ENCODE measurements at places on chromosomes 1 and 21. TPM values are rescaled to one million over a fixed set of nuclear protein-coding genes. Genes with fewer than 3 reads are reported as not detected.

DNA sequence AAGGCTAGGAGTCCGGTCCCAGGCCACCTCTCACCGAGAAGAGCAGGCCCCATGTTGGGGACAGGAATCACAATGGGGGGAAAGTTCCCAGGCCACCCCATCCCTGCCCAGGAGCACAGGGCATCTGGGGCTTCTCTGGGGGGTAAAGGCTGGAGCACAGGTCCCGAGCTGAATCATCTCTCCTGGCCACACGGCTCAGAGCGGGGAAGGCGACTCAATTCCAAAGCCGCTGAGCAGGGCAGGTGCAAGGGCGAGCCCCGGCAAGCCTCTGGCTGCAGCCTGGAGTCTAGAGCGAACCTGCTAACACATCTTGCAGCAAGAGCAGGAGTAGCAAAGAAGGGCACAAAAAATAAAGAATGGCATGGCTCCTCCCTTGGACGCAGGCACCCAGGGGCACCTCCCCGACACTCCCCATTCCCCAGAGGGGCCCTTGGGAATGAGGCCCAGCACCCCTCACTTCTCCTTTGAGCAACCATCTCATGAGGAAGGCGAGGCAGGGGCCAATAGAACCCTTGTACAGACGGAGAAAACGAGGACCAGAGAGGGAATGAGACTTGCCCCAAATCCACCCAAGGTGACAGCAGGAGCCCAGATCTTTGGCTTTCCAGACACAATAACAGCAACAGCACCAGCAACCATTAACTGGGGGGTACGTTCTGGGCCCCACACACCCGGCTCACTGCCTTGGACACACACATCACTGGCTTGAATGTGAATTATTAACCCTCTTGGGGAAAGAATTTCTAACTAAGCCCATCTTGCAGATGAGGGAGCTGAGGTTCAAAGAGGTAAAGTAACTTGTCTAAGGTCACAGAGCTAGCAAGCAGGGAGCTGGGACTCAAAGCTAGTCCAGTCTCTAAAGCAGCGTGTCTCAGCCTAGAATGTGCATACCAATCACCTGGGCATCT, 20.7 kb upstream of the ALDH4A1 start:
- DNase-seq = no peak

GRCh38 chr1:87437663-87438295, 109.1 kb downstream of the LMO4 start:
- no peak for DNase-seq

DNA sequence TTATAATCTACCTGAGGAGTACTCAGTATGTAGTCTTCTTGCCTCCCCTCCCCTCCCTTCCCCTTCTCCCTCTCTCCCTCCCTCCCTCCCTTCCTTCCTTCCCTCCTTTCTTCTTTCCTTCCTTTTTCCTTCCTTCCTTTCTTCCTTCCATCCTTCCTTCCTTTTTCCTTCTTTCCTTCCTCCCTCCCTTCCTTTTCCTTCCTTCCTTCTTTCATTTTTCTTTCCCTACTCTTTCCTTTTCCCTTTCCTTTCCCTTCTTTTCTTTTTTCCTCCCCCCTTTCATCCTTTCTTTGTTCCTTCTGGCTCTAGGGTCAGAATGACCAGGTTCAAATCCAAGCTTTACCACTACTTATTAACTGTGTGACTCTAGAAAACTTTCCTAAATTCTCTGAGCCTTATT, 48.5 kb upstream of the HAO2 start:
- DNase-seq = no peak

- no peak for DNase-seq
Measured at GRCh38 chr1:95685081-95685480, 451.1 kb downstream of the RWDD3 start.

Gene PGLYRP3
- total RNA-seq = not detected

Gene GPR89A
- total RNA-seq = 25.7 TPM

Gene SRM
- 76.9 TPM for total RNA-seq

Gene ANXA9
- total RNA-seq = not detected
